Midbrain (tissue), 1 donor: ENCODE measurements at places on chromosomes 2 and 18.

GRCh38 chr2:215403441-215404347 is 32.2 kb downstream of the FN1 start:
- no peak for DNase-seq

GRCh38 chr2:24886691-24887304 is 33.2 kb downstream of the ADCY3 start:
- DNase-seq: no peak

DNA sequence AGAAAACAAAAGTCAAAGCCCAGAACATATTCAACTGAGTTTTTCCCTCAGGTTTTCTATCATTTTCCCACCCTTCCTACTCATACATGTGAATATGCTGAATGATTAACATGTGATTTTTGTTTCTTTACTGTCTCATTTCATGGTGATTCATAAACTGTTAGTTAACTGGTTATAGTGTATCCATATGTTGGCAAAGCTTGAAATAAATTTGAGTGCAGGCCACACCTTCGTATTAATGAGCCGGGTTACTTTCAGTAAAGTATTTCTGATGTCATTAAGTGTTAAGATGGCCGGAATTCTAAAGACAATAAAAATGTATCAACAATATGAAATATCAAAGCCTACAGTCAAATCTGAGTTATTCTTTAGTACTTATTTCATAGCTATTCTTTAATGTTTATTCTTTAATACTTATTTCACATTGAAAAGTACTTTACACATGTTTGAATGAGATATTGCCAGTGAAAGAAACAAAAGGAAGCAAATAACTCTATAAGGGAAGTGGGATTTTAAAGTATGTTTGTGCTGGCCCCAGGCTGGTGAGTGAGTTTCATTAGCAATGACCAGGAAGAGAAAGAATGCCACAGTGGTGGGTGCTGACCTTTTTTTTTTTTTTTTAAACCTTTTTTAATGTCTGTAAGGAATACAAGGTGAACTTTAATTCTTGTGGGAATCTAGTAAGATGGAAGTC is 178.6 kb downstream of the NEDD4L start:
- no peak for DNase-seq

DNA sequence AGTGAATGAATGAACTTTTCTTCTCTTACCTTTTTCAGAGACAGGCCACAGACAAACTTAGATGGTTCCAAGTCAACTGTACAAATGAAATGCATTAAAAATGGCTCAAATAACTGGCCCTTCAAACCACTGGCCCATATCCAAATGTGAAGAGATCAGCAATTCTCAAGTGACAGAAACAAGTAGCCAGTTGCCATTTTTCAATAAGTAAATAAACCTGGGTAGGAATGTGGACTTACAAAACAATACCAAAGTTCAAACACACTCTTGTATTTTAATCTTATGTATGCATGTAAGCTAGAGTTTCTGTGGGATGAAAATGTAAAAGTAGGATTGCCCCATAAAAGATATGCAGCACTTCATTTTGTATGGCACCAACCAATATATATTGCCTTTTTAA is 129.2 kb downstream of the MEP1B start:
- DNase-seq: no peak

- DNase-seq: no peak
Observed at GRCh38 chr18:55559739-55560138, 28.3 kb downstream of the TCF4 start.

GRCh38 chr18:30601541-30601940 is 441.0 kb downstream of the DSC3 start:
- DNase-seq: no peak

- no peak for DNase-seq
Observed at GRCh38 chr2:150792780-150793300, 305.4 kb upstream of the RND3 start.

DNA sequence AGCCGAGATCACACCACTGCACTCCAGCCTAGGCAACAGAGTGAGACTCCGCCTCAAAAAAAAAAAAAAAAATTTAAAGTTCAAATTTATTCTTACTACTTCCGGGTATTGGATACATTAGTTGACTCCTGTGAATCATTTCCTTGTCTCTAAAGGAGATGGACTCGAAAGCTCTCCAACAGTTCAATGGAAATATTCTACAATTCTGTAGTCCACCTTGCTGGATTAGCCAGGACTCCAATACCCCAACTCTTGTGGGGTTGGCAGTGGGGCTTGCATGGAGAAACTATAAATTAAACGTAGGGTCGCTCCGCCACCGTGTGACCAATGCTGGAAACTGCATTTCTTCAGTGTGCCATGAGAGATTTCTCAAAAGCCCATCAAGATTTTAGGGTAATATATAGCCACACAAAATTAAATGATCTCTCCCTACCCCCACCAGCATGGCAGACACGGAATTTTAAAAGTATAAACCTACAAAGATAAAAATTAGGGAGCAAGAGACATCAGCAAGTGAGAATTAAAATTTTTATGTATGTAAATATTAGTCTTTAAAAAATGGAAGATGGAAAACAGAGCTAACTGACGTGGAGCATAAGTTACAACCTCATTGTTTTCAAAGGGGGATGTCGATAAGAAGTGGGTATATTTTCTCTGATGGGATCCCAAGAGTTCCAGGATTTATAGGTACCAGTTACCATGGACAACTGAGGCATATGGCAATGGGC is 27.8 kb upstream of the GAREM2 start:
- peak; percentile 76 for DNase-seq

DNA sequence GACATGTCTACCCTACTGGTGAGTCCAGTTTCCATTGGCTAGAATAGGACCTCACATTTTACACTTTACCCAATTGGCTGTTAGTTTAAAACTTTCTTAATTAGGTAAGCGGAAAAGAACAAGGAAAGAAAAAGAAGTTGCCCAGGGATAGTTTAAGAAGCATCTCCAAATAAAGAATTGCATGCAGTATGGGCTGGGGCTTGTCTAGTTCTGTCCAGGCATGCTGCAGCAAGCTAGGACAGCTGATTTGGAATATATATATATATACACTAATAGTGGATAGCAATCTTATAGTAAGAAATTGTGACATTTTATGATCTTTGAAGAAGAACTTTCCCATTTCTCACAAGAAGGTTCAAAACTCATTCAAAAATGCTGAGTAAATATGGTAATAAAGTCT is 90.0 kb upstream of the ERBB4 start:
- DNase-seq: no peak

GRCh38 chr18:24103320-24104021 is 35.4 kb upstream of the CABYR start:
- DNase-seq: no peak

DNA sequence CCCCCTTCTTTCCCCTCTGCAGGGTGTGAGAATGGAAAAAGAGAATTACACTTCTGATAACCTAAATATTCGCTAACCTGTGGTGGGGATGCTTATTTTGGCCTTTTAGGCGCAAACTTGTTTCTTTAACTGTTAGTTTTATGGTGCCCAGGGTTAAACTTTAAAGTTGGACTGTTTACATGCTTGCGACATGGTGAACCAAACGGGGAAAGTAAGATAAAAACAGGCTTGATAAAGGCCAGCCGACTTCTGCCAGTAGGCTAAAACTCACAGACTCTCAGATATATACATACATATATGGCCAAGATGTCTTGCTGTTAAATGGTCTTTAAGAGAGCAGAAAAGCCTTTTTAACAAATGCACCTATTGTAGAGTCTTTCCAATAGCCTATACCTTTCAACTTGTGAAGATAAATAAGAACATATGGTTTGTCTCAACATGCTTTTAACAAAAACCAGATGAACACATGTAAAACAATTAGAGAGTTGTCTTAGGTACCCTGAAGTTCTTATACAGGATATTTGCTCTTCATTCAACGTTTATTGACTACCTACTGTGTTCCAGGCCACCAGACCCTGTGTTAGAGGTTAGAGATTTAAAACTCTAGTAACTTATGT is 29.0 kb downstream of the PRKCE start:
- DNase-seq: no peak

GRCh38 chr18:73683409-73684238 is 464.0 kb downstream of the FBXO15 start:
- no peak for DNase-seq
